Mammary epithelial cell (primary cell): ENCODE measurements at places on chromosomes 6 and 20.
A peak's percentile ranks its signal among the peaks of the same experiment; 100 is the strongest.

DNA sequence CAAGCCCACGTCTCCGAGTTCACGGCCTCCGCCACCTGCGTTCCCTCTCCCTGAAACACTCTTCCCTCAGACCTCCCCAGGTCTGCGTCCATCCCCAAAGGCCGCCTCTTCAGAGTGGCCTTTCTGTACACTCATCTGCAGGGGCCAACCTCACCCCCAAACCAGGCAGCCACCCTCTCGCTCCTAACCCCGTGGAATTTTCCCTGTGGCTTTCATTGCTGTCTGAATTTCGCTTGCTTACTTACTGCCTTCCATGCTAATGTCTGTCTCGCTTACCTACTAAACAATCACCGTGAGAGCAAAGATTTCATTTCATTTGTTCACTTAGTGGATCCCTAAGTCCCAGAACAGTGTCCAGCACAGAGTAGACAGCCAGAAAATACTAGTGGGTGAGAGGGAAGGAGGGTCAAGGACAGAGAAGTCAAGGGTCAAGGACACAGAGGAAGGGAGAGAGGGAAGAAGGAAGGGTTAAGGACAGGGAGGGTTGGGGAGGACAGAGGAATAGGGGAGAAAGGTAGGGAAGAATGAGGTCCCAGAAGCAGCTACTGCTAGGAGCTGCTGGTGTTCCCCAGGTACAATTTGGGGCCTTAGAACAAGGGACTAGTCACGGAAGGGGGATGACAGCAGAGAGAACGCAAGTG, 114.7 kb downstream of the NFATC2 start:
- DNase-seq, result no peak

DNA sequence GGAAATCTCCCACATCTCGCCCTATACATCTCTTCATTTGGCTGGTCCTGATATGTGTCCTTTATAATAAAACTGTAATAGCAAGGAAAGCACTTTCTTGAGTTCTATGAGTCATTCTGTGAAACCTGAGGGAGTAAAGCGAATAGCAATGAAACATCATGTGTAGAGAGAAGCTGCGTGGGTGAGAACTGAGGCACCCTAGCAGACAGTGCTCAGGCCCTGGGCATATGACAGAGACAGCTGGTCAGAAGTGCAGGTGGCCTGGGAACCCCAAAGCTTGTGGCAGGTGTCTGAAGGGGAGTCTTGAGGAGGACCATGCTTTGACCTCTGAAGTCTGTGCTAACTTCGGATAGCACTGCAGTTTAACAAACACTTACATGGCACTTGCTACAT, 1.3 kb upstream of the BLOC1S5 start:
- DNase-seq, result no peak

DNA sequence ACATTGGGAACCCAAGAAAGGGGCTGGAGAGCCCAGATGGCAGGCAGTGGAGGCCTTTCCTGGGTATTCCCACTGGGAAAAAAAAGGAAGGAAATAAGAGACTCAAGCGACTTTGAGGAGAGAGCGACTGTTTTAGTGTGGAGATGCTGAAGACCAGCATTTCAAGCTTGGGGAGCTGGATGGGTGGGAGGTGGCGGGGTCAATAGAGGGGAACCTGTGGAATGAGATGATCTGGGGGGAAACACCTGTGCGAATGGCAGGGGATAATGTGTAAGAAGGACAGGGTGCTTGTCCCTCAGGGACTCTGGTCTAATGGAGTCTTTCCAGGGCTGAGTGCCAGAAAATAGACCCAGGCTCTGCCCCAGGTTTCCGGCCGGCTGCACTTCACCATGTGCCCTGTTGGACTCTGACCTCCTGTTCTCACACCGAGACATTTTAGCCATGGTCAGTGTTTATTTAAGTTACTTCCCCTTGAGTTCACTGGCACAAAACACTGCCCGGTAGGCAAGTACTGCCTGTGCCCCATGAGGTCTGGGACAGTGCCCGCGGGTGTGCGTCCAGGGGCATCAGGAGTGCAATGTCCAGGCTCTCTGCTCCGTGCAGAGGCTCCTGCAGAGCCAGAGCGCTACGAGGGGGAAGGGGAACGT, 50.4 kb upstream of the NKX2-2 start:
- no peak for DNase-seq

DNA sequence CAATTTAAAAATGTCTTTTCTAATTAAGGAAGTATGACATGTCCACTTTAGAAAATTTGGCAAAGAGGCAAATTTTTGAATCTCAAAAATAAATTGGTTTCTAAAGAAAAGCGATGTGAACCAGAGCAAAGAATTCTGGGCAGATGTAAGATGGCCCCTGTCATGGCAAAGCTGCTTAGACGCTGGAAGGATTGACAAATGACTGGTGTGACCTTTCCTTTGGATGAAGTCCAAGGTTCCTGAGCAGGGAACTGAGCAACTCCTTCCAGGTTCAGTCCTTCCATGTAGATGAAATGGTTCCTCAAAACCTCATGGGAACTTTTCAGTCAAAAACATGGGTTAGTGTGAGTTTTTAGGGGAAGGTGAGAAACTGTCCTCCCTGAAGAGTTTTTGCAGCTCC, 25.1 kb downstream of the BRPF3 start:
- DNase-seq, result no peak

DNA sequence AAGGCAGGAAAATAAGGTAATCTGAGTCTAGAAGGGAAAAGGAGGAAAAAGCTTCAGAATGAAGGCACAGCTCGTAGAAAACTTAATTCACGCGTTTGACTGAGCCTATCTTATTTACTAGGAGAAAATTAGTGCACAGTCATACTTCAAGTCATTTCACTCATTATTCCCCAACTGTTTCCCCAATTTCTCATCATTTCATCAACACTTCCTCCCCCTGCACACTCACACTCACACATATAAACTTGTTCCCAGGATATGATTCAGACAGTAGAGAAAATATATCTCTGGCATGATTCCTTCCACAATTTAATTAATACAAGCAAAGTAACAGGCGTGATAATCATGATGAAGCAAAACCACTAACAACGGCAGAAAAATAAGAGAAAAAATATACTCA, 94.5 kb upstream of the F13A1 start:
- peak; percentile 35 for DNase-seq

- DNase-seq, result no peak
Observed at GRCh38 chr20:57781901-57782300, 72.1 kb upstream of the PMEPA1 start.

DNA sequence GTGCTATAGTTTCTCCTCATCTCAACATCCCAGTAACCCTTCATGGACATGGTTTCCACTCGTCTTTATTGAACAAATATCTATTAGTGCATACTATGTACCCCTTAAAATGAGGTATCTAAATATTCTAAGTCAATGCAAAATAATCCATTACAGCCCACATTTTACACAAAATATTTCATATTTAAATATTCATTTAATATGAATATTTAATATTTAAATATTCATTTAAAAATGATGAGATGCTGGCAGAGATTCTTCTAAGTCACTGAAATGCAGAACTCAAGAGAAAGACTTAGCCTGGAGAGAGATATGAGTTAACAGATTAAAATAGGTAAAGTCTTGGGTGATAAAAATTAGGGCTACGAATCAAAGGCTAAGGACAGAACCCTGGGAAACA, 17.9 kb downstream of the EPB41L2 start:
- DNase-seq, result no peak

DNA sequence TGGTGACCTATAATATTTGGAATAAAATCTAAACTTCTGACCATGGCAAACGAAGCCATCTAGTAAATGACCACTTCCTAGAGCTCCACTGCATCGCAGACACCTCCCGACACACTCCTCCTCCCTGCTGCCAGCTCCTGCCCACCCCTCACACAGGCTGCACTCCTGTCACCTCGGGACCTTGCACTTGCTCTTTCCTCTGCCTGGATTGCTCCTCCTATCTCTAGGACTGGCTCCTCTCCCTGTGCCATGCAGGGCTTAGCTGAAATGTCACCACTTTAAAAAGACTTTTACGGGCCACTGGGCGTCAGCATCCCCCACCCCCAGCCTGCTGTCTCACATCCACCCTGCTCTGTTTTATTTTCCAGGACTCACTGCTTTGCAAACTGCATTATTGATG, 87.6 kb upstream of the MC3R start:
- no peak for DNase-seq

DNA sequence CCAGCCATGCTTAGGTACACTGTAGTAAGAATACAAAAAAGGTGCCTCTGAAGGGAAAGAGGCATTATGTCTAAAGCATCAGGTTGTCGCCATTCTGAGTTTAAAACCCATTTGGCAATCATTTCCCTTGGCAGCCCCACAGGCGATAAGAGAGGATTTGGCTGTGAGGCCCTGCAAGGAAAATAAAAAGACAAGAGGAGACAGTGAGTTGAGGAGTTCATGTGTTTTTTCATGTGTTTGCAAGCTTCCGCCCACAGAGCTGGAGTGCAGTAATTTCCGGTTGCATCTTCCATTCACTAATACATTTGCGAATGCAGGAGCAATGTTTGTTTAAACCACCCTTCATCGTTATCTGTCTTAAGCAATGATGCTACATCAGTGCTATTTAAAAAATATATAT, 138.5 kb upstream of the SOX4 start:
- no peak for DNase-seq
